Stimulated activated CD8-positive, alpha-beta memory T cell treated with anti-CD3 and anti-CD28 coated beads, Interleukin-12 subunit alpha, Interleukin-12 subunit beta, amount 100 ng/mL, for 4 hours (primary cell): ENCODE measurements at places on chromosomes 16 and 17.

DNA sequence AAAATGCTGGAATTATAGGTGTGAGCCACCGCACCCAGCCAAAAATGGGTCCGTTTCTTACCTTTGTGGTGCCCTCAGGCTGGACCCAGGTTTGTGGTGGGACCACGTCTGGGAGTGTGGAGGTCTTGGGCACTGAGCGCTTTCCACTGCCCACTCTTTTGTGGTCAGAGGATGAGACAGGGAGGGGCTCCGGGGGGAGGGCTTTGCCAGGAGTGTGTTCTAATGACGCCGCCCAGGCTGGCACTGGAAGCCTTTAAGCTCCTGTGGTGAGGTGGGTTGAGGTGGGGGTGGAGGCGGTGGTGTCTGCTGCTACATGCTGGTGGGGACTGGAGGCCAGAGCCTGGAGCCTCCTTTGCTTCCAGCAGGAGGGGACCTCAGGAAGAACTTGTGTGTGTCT, 12.8 kb upstream of the ADCY7 start:
- no peak for DNase-seq

GRCh38 chr17:47803201-47803600, 18.4 kb downstream of the OSBPL7 start:
- DNase-seq, result no peak

- no peak for DNase-seq
Observed at GRCh38 chr17:73349138-73349537, 37.3 kb upstream of the CDC42EP4 start.

- no peak for DNase-seq
Observed at GRCh38 chr17:71511266-71511995, 609.4 kb upstream of the SOX9 start.

DNA sequence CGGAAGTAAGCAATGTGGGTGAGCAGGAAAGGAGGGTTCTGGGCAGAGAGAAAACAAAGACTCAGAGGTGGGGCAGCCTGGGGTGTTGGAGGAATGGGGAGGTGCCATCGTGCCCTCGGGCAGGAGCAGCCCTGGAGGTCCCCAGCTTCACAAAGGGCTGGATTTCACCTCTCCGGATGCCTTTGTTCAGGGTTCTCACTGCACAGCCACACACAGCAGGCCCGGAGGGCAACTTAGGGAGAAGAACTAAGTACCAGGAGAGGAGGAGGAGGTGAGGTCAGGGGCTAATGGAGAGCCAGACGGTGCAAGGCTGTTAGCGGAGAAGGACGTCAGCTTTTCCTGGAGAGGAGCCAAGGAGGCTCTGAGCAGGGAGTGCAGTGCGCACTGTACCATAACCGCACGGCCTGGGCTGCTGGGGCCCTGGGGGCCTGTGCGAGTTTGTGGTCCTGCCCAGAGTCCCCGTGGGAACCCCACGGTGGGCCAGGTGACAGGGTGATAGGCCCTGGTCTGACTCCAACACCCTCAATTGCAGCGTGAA, 9.3 kb downstream of the ARRB2 start:
- no peak for DNase-seq

GRCh38 chr17:60138769-60139437, 10.9 kb upstream of the CA4 start:
- DNase-seq, result no peak

GRCh38 chr17:50957600-50958575, 91.7 kb upstream of the TOB1 start:
- DNase-seq, result no peak

- no peak for DNase-seq
Observed at GRCh38 chr17:9071016-9071415, 49.7 kb downstream of the NTN1 start.

GRCh38 chr17:4533523-4534504, 21.4 kb downstream of the MYBBP1A start:
- DNase-seq, result no peak

DNA sequence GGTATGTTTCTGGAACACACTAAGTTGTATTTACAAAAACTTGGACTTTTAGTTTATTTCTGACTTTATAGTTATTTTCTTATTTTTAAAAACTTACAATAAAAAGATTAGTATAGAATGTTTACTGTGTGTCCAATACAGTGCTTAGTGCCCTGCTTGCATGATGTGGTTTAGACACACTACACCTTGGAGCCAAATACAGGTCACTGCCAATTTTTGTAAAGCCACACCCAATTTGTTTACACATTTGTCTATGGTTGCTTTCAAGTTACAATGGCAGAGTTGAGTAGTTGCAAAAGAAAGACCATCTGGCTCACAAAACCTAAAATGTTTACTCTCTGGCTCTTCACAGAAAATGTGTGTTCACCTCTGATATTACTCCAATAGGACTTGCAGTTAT, 807.1 kb downstream of the KCNJ2 start:
- DNase-seq, result no peak

- DNase-seq, result no peak
Observed at GRCh38 chr17:82177761-82178498, 34.7 kb downstream of the CCDC57 start.

DNA sequence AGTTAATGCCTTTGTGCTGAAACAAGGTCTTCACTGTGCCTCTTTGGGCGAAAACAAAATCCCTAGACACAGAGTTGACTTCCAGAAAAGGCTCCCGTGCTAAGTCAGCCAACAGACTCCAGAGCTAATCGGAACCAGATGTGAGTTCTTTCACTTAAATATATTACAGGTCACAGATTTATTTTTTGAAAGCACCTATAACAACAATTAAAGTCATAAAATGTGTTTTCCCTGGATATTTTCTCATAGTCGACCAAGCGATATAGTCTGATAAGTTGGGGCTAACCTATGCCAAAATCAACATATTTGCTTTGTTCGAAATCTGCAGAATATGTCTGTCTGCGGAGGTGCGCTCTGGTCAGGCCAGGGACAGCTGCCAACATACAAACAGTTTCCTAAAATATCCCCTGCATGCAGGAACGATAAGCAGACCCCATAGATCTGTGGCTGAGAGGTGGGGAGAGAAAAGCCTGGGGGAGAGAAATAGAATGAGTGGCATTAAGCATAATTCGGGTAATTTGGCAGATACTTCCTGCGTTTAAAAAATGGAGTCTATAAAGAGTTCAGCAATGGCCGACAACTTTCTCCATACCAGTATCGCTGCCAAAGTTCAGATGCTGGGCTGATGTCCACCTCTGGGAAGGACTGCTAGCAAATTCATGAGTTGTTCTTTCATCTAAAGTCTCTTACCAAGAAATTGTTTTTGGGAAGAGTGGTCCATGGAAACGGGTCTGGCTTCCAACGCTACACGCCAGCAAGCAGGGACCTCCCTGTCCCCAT, 50.8 kb upstream of the MYH10 start:
- no peak for DNase-seq
